Right atrium auricular region (tissue), 2 donors: ENCODE measurements at places on chromosomes 11 and 22. TPM values are rescaled to one million over a fixed set of nuclear protein-coding genes. Genes with fewer than 3 reads are reported as not detected.

Gene PGGHG
- total RNA-seq = 9.4 TPM

Gene RTN4R
- 2.0 TPM for total RNA-seq

Gene ANKK1
- not detected for total RNA-seq

DNA sequence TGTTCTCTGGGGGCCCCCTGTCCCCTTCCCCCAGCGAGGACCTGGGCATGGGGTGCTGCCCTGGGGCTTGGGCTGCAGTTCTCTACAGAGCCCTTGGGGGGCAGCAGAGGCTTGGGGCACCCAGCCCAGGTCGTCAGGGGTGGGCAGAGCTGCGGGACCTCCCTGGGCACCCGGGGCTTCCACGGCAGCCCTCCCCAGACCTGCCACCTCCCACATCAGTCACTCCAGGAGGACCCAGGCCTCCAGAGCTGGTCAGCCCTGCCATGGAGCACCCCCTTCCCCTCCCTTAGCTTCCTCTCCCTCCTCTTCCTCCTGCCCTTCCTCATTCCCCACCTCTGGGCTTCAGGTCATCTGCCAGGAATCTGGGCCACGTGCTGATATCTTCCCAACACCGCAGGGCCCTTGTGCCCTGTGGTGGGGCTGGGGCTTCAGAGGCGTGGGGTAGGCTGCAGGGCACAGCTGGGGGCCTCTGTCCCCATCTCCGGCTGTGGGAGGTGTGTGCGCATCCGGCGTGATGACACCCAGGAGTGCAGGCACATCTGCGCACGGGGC is 5.8 kb downstream of the TSPAN4 start:
- no peaks in the 10 kb centered on the region for H3K36me3 ChIP-seq
- no peaks in the 10 kb centered on the region for H3K27me3 ChIP-seq
- peaks cover 81% of the 10 kb centered on the region for H3K4me1 ChIP-seq
- no peak overlapping the region for H3K4me3 ChIP-seq
- no peak for DNase-seq

GRCh38 chr22:23275751-23276150 is 95.4 kb downstream of the BCR start:
- H3K27me3 ChIP-seq = no peaks in the 10 kb centered on the region
- peaks cover 18% of the 10 kb centered on the region for H3K4me1 ChIP-seq
- H3K4me3 ChIP-seq = no peak overlapping the region
- peaks cover 29% of the 10 kb centered on the region for H3K36me3 ChIP-seq

- DNase-seq = no peak
- H3K4me1 ChIP-seq = no peaks in the 10 kb centered on the region
- H3K4me3 ChIP-seq = no peak overlapping the region
- H3K27me3 ChIP-seq = no peaks in the 10 kb centered on the region
- H3K27ac ChIP-seq = no peak overlapping the region
- no peaks in the 10 kb centered on the region for H3K36me3 ChIP-seq
Measured at GRCh38 chr11:44885919-44886789, 64.5 kb downstream of the TP53I11 start.

GRCh38 chr11:119029069-119029339 is 1.7 kb downstream of the SLC37A4 start:
- H3K4me1 ChIP-seq = peaks cover 29% of the 10 kb centered on the region
- H3K27me3 ChIP-seq = no peaks in the 10 kb centered on the region
- no peak overlapping the region for H3K4me3 ChIP-seq
- H3K36me3 ChIP-seq = peaks cover 11% of the 10 kb centered on the region

DNA sequence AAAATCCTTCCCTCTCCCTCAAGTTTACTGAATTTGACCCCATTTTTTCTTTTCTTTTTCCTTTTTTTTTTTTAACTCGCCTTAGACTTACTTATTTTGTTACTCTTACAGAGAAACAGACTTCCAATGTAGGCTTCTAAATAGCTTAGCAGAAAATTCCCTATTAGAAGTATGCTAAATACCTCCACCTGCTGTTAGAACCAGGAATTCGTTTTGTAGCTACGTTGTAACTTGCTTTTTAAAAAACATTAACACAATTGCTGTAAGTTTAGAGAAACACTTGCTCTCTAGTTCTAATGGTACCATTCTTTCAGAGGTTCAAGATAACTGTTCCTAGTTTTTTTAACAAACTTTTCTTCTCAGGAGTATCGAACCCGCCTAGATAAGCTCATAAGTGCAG is 324.2 kb downstream of the DCDC1 start:
- H3K36me3 ChIP-seq = no peaks in the 10 kb centered on the region
- no peak for DNase-seq
- H3K27me3 ChIP-seq = no peaks in the 10 kb centered on the region
- no peak overlapping the region for H3K27ac ChIP-seq
- no peak overlapping the region for H3K4me3 ChIP-seq

DNA sequence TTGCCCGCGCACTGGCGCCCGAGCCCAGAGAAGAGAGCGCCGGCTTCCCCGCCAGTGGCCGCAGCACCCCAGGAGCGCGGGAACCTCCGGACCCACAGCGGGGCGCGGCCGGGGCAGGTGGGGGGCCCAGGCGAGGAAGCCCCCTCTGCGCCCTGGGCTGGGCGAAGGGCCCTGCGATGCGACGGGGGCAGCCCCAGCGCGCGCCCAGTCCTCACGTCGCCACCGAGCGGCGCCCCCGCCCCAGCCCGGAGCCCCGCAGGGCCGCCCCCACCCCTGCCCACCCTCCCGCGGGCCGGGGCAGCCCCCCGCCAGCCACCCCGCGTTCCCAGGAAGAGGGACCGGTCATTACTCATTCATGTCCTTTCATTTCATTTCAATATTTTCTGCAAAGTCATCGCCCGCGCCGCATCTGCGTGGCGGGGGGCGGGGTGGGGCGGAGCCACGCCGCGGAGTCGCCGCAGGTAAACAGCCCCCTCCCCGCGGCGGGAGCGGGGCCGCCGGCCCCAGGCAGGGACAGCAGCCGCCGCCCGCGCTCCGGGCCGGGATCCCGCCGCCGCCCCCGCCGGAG is 673 bp upstream of the PANX2 start:
- no peaks in the 10 kb centered on the region for H3K4me1 ChIP-seq
- H3K27ac ChIP-seq = no peak overlapping the region
- no peak for DNase-seq
- H3K27me3 ChIP-seq = no peaks in the 10 kb centered on the region

DNA sequence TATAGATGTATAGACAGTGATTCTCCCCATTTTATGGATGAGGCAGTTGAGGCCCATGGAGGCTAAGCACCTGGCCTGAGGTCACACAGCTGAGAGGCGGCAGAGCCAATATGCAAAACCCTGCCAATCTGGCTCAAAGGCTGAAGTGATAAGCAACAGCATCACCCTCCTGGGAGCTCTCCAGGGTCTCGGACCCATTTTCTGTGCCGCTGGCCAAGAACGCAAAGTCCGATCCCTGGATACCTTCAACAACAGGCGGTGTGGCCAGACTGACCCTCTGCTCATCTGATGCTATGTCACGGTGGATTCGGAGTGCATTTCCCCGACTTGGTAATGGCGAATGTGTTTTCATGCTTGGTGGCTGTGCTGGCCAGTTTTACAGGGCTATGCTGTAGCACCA is 595.0 kb downstream of the TBC1D22A start:
- no peaks in the 10 kb centered on the region for H3K36me3 ChIP-seq
- no peak overlapping the region for H3K4me3 ChIP-seq
- DNase-seq = peak; percentile 11

- H3K36me3 ChIP-seq = no peaks in the 10 kb centered on the region
- H3K27me3 ChIP-seq = no peaks in the 10 kb centered on the region
- no peak overlapping the region for H3K4me3 ChIP-seq
Measured at GRCh38 chr11:61974766-61975631, 7.6 kb upstream of the FTH1 start.

DNA sequence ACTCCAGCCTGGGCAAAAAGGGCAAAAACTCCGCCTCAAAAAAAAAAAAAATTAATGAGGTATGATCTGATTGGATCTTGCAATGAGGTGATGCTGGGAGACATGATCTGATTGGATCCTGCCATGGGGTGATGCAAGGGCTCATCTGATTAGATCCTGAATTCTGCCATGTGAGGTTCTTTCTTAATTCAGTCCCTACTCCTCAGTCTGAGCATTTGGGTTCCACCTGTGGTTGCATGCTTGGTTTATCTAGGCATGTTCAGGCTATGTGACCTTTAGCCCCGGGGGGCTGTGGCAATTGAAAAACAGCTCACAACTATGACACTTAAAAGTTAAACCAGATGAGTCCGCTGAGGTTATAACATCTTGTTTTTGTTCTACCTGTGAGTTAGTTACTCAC is 4.8 kb upstream of the TRIM6 start:
- no peak overlapping the region for H3K27ac ChIP-seq
- no peaks in the 10 kb centered on the region for H3K4me1 ChIP-seq
- no peaks in the 10 kb centered on the region for H3K27me3 ChIP-seq

DNA sequence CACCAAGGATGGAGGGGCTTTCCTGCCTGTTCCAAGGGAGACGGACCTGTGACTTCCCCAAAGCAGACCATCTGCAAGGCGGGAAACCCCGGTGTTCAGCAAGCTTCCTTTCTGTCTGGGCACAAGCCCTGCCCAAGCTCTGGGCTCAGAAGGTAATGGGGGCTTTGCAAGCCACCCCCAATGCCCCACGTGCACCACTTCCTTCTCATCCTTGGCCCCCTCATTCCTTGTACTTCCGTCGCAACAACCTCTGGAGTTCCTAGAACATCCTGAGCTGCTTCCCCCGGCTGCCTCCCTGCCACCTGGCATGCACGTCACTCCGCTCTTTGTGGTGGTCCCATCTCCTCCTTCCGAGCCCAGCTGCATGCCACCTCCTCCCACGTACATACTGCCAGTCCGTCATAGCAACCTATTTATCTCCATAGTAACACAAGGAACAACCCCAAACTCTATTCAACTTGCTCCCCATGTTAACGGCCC is 3.9 kb downstream of the MYEOV start:
- H3K36me3 ChIP-seq = no peaks in the 10 kb centered on the region
- H3K4me1 ChIP-seq = peaks cover 74% of the 10 kb centered on the region
- DNase-seq = peak; percentile 70
- no peak overlapping the region for H3K4me3 ChIP-seq

- H3K27ac ChIP-seq = no peak overlapping the region
- no peaks in the 10 kb centered on the region for H3K4me1 ChIP-seq
- H3K27me3 ChIP-seq = no peaks in the 10 kb centered on the region
- H3K4me3 ChIP-seq = no peak overlapping the region
- H3K36me3 ChIP-seq = no peaks in the 10 kb centered on the region
Measured at GRCh38 chr11:101436511-101437142, 147.2 kb downstream of the TRPC6 start.

DNA sequence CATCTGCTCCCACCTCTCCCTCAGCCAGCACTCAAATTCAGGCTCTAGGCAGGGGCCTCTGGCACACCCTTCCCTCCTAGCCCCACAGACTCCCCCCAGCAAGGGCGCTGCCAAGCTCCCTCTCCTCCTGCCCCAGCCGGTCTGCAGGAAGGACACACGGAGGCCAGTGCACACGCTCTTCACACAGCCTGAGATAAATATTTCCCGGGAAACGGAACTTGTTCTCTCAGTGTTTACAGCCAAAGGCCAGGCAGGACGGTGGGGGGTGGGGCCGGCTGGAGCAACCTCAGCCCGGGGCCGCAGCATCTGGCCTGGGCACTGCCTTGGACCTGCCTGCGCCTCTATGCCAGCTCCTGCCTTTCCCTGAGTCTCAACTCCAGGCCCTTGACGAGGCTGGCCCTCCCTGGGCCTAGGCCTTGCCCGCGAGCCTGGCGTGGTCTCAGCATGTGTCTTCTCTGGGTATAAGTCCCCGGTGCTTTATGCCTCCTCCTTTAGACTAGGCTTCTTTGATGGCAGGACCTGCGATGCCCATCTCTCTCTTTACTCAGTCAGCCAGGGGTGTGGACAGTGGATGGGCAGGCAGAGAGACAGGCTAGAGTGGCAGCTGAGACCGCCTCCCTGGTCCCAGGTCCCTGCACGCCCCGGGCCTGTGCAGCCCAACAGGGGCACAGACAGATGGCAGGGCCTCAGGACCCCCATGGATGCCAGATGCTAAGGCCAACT is 48.4 kb downstream of the PDE2A start:
- H3K4me1 ChIP-seq = no peaks in the 10 kb centered on the region
- no peaks in the 10 kb centered on the region for H3K36me3 ChIP-seq
- no peak overlapping the region for H3K4me3 ChIP-seq

DNA sequence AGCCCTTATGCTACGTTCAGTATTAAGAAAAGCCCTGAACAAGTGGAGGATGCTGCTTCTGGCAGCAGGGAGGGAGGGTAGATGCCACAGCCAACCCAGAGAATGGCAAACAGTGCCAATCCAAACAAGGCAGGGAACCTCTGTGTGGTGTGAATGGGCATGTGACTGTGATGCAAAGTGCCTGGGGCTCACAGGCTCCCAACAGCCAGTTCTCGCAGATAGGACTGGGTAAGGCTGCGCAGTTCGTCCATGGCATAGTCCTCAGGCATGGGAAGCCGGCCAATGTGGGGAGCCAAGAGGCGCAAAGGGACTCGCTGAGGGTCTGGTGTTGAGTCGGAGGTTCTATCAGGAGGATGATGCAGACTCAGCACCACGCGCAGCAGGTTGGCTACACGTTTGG is 4.8 kb upstream of the CHRNA10 start:
- DNase-seq = no peak
- no peaks in the 10 kb centered on the region for H3K27me3 ChIP-seq
- H3K4me1 ChIP-seq = no peaks in the 10 kb centered on the region
- H3K4me3 ChIP-seq = no peak overlapping the region

DNA sequence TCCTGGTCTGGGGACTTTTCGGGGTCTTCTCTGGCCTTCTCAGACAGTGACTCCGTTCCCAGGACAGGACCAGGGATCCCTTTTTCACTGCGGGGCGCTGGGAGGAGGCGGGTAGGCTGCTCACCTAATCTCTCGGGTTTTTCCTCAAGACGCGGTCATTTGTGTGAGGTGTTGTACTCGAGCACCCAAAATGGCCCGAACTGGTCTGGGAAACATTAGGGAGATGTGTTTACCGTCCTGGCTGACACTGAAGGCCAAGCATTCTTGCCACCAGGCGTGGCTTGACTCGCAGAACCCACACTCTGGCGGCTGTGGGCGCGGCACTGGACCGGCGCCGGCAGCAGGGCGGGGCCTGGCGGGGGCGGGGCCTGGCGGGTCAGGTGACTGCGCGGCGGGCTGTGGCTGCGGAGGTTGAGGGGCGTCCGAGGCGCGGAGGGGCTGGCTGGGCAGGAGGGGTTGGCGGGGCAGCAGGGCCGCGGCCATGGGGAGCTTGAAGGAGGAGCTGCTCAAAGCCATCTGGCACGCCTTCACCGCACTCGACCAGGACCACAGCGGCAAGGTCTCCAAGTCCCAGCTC is at the start of gene SWAP70:
TSS of gene SWAP70 (plus strand) at position 379 of the 577 bp plus-strand sequence. CDS start at position 482, 103 bp downstream.
- peak within 1 kb of the TSS; percentile 97 for H3K27ac ChIP-seq
- H3K4me1 ChIP-seq = peaks cover 6% of the 10 kb centered on the region
- H3K4me3 ChIP-seq = peak within 1 kb of the TSS; percentile 97
- DNase-seq = peak; percentile 93
- H3K36me3 ChIP-seq = no peaks in the 10 kb centered on the region

GRCh38 chr22:47245786-47246185 is 483.3 kb downstream of the TBC1D22A start:
- no peak overlapping the region for H3K27ac ChIP-seq
- peak; percentile 48 for DNase-seq
- no peaks in the 10 kb centered on the region for H3K4me1 ChIP-seq
- H3K36me3 ChIP-seq = no peaks in the 10 kb centered on the region
- no peak overlapping the region for H3K4me3 ChIP-seq

DNA sequence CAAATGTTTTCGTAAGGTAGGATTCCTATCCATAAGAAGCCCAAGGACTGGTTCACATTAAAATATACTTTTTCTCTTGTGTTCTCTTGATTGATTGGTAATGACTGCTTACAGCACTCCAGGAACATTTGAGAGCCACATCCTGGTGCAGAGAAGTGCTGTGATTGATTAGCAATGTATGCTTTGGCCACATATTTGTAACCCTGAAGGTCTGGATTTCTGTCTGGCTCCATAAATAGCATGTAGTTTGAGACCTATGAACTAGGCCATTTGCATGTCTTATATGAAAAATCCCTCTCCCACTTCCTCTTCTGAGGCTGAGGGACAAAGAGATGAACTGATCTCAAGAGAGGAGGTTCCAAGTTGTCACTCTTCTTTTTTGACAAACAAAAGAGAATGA is 49.3 kb upstream of the CD44 start:
- H3K27ac ChIP-seq = no peak overlapping the region
- DNase-seq = no peak
- peaks cover 31% of the 10 kb centered on the region for H3K4me1 ChIP-seq
